Activated CD8-positive, alpha-beta memory T cell treated with anti-CD3 and anti-CD28 coated beads for 36 hours (primary cell): ENCODE measurements at places on chromosomes 7 and 10. TPM values are rescaled to one million over a fixed set of nuclear protein-coding genes. Genes with fewer than 3 reads are reported as not detected.

Gene CALHM1
- total RNA-seq, result not detected

Gene VIPR2
- total RNA-seq, result 0.08 TPM

Gene RPEL1
- total RNA-seq, result not detected

Gene DYNC1I1
- not detected for total RNA-seq

Gene TMEM229A
- not detected for total RNA-seq

Gene CTAGE8
- total RNA-seq, result 0.78 TPM

Gene STEAP4
- not detected for total RNA-seq

Gene BUD23
- total RNA-seq, result 112 TPM

Gene PIK3CG
- total RNA-seq, result 26.9 TPM

Gene DUS4L
- 12.6 TPM for total RNA-seq

Gene IFIT1B
- not detected for total RNA-seq

Gene C10orf62
- not detected for total RNA-seq

Gene GARIN1A
- total RNA-seq, result 0.30 TPM

Gene KAZALD1
- 0.31 TPM for total RNA-seq

Gene KCNMA1
- total RNA-seq, result not detected

Gene UBTD1
- total RNA-seq, result 2.3 TPM

Gene SERPINE1
- 0.17 TPM for total RNA-seq

Gene SYT15
- total RNA-seq, result 0.63 TPM

Gene CXCL12
- not detected for total RNA-seq

Gene CARD11
- total RNA-seq, result 85.4 TPM

Gene RFC2
- 97.0 TPM for total RNA-seq

Gene MNX1
- not detected for total RNA-seq

Gene TSPAN12
- not detected for total RNA-seq

Gene SHTN1
- not detected for total RNA-seq

Gene CTNNA3
- not detected for total RNA-seq

Gene OR6V1
- total RNA-seq, result not detected

Gene DNAJC12
- total RNA-seq, result 31.8 TPM

Gene GRID1
- total RNA-seq, result not detected

Gene ARHGEF35
- total RNA-seq, result 4.9 TPM

Gene HSPA12A
- total RNA-seq, result not detected

Gene CALHM3
- not detected for total RNA-seq

Gene TMED4
- total RNA-seq, result 82.0 TPM

Gene SPDYE9
- not detected for total RNA-seq

Gene SH2D4B
- 0.21 TPM for total RNA-seq

Gene TRIM50
- not detected for total RNA-seq

Gene IGFBP1
- total RNA-seq, result not detected

Gene TM9SF3
- 98.8 TPM for total RNA-seq
